Endothelial cell of coronary artery (primary cell): ENCODE measurements at places on chromosomes 6 and 20. TPM values are rescaled to one million over a fixed set of nuclear protein-coding genes. Genes with fewer than 3 reads are reported as not detected.

MYL9 gene
- 2.7 and 11.6 TPM in 2 replicates for total RNA-seq

C20orf96 gene
- 3.4 and 3.5 TPM in 2 replicates for total RNA-seq

SLC24A3 gene
- 0.19 TPM in 1 of 2 replicates, not detected in the other for total RNA-seq

WFDC5 gene
- total RNA-seq, result not detected in 2 replicates

SLC22A3 gene
- total RNA-seq, result 0.09 TPM in 2 replicates

SYNJ2 gene
- 60.3 and 77.1 TPM in 2 replicates for total RNA-seq

MUCL3 gene
- total RNA-seq, result not detected in 2 replicates

KIAA1755 gene
- total RNA-seq, result under 0.01 and 2.4 TPM in 2 replicates

PARD6B gene
- total RNA-seq, result 0.09 and 0.27 TPM in 2 replicates

EYS gene
- under 0.01 TPM in 1 of 2 replicates, not detected in the other for total RNA-seq

TPBG gene
- total RNA-seq, result 4.9 and 5.0 TPM in 2 replicates

KCNK17 gene
- total RNA-seq, result not detected in 2 replicates

PAK5 gene
- total RNA-seq, result not detected in 2 replicates

ID4 gene
- under 0.01 and 3.7 TPM in 2 replicates for total RNA-seq

KIF3B gene
- 28.6 and 29.3 TPM in 2 replicates for total RNA-seq

CRISP3 gene
- total RNA-seq, result not detected in 2 replicates

SLC2A10 gene
- total RNA-seq, result 6.7 and 12.6 TPM in 2 replicates

SRMS gene
- not detected in 2 replicates for total RNA-seq

LY6G5C gene
- 1.1 and 1.3 TPM in 2 replicates for total RNA-seq

B3GAT2 gene
- total RNA-seq, result under 0.01 TPM in 1 of 2 replicates, not detected in the other

MCCD1 gene
- not detected in 2 replicates for total RNA-seq

DDX43 gene
- 0.75 and 1.1 TPM in 2 replicates for total RNA-seq

MMUT gene
- total RNA-seq, result 9.3 and 12.0 TPM in 2 replicates

TBX18 gene
- total RNA-seq, result 16.0 and 29.8 TPM in 2 replicates

RXRB gene
- total RNA-seq, result 18.3 and 20.6 TPM in 2 replicates

OR2B6 gene
- not detected in 2 replicates for total RNA-seq

GPX5 gene
- not detected in 2 replicates for total RNA-seq
